ENCODE measurements at places on chromosomes 4 and X.
A peak's percentile ranks its signal among the peaks of the same experiment; 100 is the strongest.

DNA sequence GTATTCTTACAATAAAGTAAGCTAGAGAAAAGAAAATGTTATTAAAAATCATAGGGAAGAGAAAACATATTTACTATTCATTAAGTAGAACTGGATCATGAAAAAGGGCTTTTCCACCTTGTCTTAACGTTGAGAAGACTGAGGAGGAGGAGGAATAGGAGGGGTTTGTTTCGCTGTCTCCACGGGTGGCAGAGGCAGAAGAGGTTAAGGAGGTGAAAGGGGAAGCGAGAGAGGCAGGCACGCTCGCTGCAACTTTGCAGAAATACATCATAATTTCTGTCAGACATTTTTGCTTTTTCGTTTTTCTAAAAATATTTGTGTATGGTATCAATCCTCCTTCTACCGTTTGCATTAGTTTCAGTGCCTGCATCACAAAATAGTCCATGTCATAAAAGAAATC, 2375.1 kb upstream of the AGA start:
- DNase-seq: no peak

- DNase-seq: peak; percentile 11
Observed at GRCh38 chr4:22607382-22607781, 85.4 kb upstream of the GBA3 start.

- no peak for DNase-seq
Observed at GRCh38 chr4:25013756-25014661, 16.7 kb downstream of the LGI2 start.

GRCh38 chr4:70613306-70614183, 15.0 kb upstream of the ENAM start:
- no peak for DNase-seq

- DNase-seq: no peak
Observed at GRCh38 chr4:147597561-147597960, 19.6 kb upstream of the TMEM184C start.

DNA sequence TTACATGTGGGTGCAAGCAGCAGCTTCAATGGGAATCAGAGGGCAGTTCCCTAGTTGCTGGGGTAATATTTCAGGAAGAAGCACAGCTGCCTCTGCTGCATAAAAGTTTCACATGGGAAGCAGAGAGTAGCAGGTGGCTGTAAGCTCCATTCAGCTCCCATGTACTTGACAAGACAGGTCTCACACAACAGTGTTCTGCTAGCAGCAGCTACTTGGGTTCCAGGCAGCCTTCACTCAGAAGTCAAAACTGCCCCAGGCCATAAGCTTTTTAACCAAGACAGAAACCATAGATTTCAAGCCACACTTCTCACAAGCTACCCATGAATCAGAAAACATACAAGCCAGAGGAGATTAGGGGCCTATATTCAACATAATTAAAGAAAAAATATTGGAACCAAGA, 41.4 kb upstream of the SPIN2A start:
- DNase-seq: no peak

DNA sequence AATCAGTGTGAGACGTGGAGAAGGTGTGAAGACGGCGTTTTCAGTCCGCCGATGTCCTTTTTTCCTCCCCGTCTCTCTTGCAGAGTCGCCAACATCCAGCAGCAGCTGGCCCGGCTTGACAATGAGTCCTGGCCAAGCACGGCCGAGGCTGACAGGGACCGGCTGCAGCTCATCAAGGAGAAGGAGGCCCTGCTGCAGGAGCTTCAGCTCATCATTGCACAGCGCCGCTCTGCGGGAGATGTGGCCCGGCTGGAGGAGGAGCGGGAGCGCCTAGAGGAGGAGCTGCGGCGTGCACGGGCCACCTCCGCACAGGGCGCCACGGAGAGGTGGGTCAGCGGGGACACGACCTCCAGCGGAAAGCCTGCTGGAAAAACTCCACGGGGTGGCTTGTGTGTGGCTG, 47.1 kb upstream of the CLCN4 start:
- no peak for DNase-seq

GRCh38 chrX:153722704-153723350, 1.4 kb downstream of the BCAP31 start:
- no peak for DNase-seq

DNA sequence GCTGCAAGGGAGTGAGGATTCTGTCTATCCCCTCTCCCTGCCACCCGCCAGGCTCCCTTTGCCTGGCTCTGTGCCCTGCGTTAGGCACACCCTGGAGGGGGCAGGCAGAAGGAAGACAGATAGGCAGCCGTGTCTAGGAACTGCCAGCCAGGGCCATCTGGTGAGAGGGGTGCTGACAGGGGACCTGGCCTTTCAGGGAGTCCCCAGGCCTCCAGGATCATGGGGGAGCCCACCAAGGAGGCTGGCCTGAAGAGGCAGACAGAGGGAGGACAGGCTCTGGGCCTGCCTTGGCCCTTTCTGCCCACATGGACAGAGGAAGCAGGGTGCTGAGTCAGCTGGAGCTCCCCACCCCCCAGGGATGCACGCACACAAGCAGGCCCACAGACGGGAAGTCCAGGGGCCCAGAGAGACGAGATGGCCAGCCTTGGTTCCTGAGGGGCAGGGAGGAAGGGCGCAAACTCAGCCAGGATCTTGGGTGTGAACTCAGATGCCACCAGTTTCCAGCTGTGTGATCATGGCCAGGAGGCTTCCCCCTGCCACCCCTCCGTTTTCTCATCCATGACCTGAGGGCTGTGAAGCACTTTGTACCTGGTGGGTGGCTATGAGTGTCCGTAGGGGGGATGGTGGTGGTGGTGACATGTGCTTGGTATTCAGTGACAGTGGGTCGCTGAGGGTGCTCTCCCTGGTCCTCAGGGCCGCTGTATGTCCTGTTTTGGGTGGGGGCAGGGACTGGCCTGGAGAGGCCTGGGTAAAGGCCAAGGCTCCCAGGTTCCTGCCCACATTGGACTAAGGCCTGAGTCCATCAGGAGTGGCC, 1.8 kb downstream of the SH3BP2 start:
- no peak for DNase-seq

- peak; percentile 1 for DNase-seq
Observed at GRCh38 chr4:78720994-78721677, 55.0 kb upstream of the BMP2K start.

DNA sequence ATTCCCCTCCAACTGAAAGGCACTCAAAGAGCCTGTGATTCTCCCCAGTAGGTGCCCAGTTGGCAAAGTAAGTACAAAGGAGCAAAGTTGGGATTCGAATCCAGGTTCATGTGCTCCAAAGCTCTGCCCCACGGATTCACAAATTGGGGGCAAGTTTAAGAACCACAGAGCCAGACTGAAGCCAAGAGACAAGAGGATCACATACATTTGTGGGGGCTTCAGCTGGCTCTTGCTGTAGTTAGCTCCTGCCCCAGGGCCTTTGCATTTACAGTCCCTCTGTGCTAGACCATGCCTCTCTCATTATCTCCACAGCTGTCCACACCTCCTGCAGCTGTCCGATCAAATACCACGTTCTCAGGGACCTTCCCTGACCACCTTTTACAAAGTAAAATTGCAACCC, 18.8 kb downstream of the PNMA6F start:
- no peak for DNase-seq

- DNase-seq: no peak
Observed at GRCh38 chrX:40581336-40581920, 658 bp downstream of the ATP6AP2 start.

- no peak for DNase-seq
Observed at GRCh38 chr4:76758290-76758882, 139.6 kb downstream of the SOWAHB start.

- no peak for DNase-seq
Observed at GRCh38 chr4:128461291-128462102, 173.9 kb upstream of the PGRMC2 start.

GRCh38 chrX:123860983-123861382, 1.1 kb downstream of the XIAP start:
- no peak for DNase-seq

- DNase-seq: peak; percentile 31
Observed at GRCh38 chr4:57190601-57191481, 80.7 kb upstream of the IGFBP7 start.

DNA sequence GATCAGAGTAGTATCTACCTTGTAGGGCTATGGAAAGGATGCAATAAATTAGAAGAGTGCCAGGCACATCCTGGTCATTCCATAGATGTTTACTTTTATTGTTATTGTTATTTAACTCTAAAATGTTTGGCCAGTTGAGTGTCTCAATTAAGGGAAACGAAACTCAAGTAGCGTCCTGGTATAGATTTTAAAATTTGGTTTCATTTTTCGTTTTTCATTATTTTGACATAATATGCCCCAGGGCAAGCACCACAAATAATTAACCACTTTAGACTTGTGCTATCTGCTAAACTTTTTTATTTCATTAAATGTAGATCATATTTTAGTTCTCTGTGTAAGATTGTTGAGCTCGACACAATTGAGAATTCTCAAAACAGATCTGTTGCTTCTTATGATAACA, 179.7 kb upstream of the PRPS2 start:
- DNase-seq: no peak

GRCh38 chr4:101183666-101184373, 163.5 kb downstream of the PPP3CA start:
- no peak for DNase-seq

GRCh38 chr4:130855533-130855932, 1759.6 kb downstream of the C4orf33 start:
- no peak for DNase-seq
